ENCODE measurements at places on chromosomes 2 and 18.

GRCh38 chr2:55958756-55959155 is 35.2 kb upstream of the EFEMP1 start:
- DNase-seq = no peak

GRCh38 chr2:45923701-45924100 is 272.2 kb downstream of the PRKCE start:
- no peak for DNase-seq

DNA sequence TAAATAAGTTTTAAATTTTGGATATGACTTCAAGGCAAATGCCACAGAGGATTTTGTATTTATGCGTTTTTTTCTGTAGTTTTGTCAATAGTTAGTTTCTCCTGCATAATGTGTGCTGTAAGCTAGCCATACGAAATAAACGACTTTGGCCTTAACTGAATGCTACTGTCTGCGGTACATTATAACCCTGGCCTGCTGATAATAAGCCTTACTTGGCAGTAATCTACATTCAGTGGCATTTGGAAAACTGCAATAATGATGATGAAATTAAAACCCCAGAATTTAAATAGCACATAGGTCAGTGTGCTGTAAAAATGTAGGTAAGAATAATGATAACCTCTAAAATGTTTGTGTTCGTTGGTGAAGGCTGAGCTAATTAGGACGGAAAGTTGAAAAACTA is 88.8 kb downstream of the LRP1B start:
- no peak for DNase-seq

DNA sequence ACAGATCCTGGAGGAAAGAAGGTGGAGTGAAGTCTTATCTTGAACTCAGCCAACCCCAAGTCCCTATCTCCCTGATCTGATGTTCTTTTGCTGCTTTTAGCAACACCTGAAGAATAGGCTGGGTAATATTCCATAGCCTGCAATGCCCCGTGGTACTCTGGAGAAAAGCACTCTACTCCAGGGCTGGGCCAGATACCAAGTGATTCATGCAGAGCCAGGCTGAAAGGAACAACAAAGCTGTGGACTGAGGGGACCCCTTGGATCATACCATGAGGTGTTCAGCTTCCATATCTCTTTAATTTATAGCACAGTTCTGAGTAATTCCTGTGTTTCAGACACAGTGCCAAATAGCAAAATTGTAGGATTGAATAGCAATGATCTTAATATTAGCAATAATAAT is 130.6 kb downstream of the NXPH2 start:
- no peak for DNase-seq

- DNase-seq = no peak
Measured at GRCh38 chr18:2905854-2906703, 59.3 kb downstream of the EMILIN2 start.

- no peak for DNase-seq
Measured at GRCh38 chr2:102304711-102305611, 6.4 kb upstream of the IL1RL1 start.

DNA sequence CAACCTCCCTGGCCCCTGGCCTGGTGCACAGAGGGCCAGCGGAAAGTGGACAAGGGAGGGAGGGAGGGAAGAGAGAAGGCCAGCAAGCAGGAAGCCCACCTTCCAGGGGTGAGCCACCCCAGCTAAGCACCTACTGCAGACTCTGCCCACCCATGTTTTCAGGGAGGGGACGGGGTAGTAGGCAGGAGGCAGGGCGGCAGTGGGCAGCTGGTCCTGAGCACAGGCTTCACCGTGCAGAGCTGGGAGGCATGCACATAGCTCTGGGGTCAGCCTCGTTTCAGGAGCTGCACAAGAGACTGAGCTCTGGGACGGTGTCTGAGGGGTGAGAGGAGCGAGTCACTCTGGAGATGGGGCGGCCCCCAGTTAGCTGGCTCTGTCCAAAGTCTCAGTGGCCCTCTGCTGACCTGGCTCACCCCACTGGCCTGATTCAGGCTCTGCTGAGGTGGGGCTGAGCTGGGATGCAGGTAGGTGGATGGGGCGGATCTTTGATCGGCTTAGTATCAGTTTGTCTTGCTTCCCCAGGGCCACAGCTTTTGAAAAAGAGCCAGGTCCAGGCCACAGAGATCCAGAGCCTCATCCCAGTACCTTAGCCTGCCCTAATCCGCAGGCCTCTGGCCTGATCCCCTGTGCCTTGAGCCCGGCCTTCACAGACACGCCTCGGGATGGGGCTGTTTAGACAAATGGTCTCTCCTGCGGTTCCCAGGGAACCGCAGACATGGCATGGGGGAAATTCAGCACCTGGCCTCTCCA is 3.7 kb downstream of the NMUR1 start:
- no peak for DNase-seq

GRCh38 chr2:52292801-52293200 is 1260.9 kb upstream of the NRXN1 start:
- DNase-seq = no peak

Measured in stimulated activated CD4-positive, alpha-beta T cell treated with anti-CD3 and anti-CD28 coated beads, Interleukin-1b, Interleukin-23, amount 100 ng/mL, for 1 hour (primary cell).